Activated T-cell treated with anti-CD3 and anti-CD28 coated beads, Interleukin-2, amount 50 U/mL, for 72 hours (primary cell): ENCODE measurements at places on chromosomes 1 and 21. TPM values are rescaled to one million over a fixed set of nuclear protein-coding genes. Genes with fewer than 3 reads are reported as not detected.

DNA sequence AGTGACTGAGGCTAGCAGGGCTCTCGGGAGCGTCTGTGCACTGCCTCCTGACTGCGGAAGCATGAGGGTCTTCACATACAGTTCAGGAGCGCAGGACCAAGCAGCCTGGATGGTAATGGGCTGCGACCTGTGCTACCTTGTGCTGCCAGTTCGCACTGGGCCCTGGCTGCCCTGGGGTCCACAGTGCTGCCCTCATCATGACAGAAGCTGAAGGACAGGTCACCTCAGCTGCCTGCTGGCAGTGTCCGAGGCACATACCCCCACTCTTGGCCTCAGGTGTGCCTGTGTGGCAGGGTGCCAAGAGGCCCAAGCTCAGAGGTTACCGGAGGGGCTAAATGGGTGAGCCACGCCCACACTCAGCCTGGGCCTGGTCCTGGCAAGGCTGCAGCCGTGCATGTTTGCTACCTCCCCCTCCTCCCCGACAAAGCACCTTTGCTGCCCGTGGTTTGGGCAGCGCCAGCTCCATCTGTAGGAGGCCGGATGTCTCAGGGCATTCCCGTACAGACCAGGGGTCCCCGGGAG, 4.4 kb downstream of the JMJD4 start:
- no peak for DNase-seq

SLC19A2 gene
- total RNA-seq = 7.2 TPM

GRCh38 chr1:113763661-113764060, 4.4 kb upstream of the PHTF1 start:
- no peak for DNase-seq

DNA sequence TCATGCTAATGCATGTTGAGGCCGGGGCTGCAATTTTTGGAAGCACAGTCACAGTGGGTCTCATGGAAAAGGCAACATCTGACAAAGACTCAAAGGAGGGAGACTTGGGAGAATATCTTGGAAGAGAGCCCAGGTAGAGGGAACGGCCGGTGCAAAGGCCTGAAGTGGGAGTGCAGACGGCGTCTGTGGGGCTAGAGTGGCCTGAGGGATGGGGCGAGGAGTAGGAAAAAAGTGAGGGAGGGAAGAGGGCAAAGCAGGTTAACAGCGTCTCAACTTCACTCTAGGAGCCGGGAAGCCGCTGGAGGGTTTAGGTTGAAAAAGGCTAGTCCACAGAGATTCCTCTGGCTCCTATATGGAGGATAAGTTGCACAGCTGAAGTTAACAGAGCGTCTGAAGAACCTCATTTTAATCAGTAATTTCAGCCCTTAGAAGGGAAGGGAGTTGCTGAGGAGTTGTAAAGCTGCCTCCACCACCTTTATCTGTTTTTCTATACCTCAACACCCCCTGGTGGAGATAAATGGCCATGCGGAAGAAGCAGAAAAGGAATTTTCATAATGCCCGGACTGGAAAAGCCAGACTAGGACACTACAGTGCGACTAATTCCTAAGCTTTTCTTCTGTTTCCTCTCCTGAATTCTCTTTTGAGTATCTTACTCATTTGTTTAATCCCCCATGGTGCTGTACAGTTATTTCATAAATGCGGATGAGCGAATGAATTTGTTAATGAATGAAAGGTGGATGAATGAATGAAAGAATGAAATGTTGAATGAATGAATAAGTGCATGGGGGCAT, 78.7 kb upstream of the ZNF281 start:
- peak; percentile 63 for DNase-seq

TPTE gene
- not detected for total RNA-seq

DNA sequence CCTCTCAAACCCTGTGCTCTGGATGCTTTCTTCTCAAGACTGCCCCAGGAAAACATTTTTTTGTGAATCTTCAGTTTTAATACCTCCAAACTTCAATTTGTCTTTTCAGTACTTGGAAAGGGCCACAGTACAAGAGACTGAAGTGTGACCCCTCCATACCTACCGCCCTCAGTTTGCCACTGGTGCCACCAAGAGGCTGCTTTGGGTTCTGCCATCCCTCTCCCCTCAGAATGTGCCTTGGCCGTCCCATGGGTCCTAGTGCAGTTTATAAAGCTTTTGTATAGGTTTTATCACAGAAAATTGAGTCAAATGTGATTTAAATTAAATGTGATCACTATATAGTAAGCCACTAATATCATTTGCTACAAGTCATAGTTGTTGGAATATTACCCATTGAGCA, 60.8 kb upstream of the PGD start:
- DNase-seq = peak; percentile 48

FALEC gene
- 0.79 TPM for total RNA-seq

- no peak for DNase-seq
Observed at GRCh38 chr1:94245747-94246438, 8.5 kb upstream of the ARHGAP29 start.

- no peak for DNase-seq
Observed at GRCh38 chr1:91712393-91712792, 173.6 kb downstream of the TGFBR3 start.

C1orf210 gene
- total RNA-seq = not detected

DNA sequence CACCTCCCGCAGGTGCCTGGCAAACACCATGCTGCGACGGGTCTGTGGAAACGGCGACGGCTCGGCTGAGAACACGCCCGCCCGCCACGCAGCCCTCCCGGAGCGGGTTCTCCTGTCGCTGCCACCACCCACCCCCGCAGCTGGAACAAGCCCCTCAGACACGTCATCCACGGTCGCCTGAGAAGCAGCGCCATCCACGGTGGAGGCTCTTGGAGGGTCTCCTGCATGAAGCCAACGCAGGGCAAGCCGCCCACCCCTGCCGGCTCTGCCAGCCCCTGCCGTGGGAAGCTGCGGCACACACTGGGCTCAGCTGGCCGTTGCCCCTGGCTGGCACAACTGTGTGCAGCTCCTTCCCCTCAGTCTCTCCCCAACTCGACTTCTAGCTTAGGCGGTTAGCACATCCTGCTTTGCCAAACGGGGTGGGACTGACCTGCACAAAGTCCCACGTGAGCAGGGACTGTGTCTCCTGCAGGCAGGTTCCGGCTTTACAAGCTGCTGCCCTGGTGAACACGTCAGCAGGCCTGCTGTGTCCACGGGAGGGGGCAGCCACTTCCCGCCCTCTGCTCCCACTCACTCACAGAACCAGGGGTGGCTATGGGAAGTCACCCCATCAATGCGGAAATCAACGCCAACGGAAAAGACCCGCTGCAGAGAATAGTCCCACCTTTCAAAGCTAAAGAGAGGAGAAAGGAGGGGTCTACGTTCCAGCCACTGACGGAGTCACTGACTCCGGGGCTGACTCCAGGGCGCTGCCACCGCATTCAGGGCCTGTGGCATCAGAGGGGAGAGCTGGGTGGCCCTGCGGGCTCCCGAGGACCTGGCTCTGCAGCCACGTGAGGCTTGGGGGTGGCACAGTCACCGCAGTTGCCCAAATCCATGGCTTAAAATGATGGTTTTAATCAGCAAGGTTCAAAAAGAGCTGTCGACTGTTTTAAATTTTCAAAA, 10.3 kb downstream of the POFUT2 start:
- DNase-seq = no peak

SPATC1L gene
- total RNA-seq = 2.6 TPM

LMO4 gene
- 28.9 TPM for total RNA-seq

DNA sequence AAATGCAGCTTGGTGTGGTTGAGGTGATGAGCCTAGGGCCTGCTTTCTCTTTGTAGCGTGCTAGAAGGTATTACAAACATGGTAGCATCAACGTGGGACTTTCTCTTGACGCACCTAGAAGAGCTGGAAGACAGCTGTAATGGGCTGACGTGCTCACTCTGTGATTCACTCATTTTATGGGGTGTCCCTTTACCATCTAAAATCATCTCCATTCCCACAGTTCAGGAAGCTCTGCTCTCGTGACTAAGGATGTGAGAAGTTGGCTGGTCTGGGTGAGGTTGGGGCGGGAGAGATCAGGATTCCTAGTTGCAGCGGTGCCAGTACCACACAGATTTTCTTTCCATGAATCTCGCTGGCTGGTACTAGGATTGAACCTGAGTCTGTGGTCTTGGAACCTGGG, 4.2 kb downstream of the HTR6 start:
- DNase-seq = no peak

DNA sequence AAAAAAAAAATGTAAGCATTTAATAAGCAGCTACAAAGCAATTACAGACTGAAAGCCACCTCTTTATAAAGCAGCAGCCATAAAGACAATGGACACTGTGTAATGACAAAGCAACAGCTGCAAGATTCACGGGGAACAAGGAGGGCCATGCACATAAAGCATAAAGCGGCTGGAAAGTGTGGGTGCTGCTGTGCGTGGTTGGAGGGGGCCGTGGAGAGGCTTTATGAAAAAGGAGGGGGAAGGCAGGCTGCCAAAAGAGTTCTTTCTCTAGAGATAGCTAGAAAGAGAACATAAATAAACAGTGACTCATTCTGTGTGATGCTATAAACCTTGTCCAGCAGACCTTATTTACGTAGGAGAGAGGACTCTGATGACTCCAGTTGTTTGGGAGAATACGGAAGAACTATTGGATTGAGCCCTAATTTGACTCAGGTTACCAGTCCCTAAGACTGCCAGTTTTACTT, 49.3 kb downstream of the ADAMTS1 start:
- no peak for DNase-seq

C1orf146 gene
- total RNA-seq = not detected

DNA sequence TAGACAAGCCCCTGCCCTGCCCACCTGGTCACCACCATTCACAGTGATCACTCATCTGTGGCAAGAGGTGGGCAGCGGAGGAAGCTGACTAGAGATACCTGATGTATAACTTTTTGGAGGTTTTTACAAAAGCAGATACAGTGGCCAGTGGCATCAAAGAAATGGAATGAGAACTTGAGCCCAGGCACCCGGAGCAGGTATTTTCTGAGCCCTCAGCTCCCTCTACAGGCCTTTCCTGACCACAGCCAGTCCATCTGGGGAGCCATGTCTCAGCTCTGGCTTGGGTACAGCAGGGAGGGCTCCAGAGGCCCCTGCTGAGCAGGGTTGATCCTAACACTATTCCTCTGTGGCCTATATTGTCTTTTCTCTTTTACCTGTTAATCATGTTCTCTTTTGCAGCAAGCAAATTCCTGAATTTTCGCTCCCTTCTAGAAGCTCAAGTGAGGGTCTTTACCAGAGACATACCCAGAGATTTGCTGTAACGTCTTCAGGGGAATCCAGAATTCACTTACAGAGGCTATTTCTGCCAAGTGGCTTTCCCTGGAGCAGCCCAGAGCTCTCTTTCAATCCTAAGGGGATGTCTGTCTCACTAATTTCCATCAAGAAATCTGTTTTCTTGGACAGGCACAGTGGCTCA, 27.3 kb downstream of the GPR157 start:
- DNase-seq = peak; percentile 34
